Endodermal cell (in vitro differentiated cells): ENCODE measurements at places on chromosomes 1 and 21.

DNA sequence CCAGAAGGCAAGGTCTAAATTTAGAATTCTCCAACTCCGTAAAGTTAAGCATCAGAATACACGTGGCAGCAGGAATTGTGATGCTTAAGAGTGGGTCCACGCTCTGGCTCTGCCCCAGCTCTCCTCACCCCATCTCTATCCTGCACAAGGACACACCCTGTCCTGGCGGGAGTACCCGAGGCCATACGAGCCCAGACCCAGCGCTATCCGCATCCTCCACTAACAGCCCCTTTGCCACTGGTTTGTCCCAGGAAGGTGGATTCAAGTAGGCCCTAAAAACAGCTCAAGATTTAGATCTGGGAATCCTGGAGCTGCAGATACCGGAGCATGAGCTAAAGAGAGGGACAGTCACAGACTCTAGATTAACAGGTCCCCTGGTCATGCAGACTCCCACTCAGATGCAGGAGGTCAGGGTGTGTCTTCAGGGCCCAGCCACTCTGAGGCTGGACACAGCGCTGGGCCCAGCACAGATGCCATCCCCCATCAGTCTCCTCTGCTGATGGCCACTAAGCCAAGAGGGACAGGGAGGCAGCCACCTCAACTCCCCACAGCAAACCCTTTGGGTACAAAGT, 393.3 kb downstream of the NPHP4 start:
- no peak overlapping the region for H3K4me3 ChIP-seq
- peak; percentile 52 for DNase-seq
- no peak overlapping the region for H3K27ac ChIP-seq
- no peaks in the 10 kb centered on the region for H3K36me3 ChIP-seq
- no peaks in the 10 kb centered on the region for H3K4me1 ChIP-seq

DNA sequence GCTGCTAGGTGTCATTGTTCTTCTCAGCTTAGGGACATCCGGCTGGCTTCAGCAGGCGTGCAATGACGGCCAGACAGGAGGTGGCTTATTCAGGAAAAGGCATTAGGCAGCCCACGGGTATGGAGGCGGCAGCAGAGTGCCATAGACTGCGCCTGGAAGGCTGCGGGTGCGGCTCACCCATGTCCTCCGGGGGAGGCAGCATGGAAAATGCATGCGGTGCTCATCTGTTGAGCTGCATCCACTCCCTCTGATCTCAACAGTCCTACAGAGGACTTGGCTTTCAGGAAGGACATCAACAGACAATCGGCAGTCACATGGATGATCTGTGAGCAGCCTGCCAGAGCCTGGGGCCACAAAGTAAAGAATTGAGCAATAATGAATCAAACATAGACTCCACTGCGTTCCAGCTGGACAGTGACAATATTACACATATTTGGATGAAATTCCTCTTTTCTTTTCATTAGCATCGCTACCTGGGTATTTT, 42.9 kb downstream of the UMODL1 start:
- no peaks in the 10 kb centered on the region for H3K4me1 ChIP-seq
- H3K27ac ChIP-seq: no peak overlapping the region
- H3K27me3 ChIP-seq: no peaks in the 10 kb centered on the region
- H3K4me3 ChIP-seq: no peak overlapping the region

DNA sequence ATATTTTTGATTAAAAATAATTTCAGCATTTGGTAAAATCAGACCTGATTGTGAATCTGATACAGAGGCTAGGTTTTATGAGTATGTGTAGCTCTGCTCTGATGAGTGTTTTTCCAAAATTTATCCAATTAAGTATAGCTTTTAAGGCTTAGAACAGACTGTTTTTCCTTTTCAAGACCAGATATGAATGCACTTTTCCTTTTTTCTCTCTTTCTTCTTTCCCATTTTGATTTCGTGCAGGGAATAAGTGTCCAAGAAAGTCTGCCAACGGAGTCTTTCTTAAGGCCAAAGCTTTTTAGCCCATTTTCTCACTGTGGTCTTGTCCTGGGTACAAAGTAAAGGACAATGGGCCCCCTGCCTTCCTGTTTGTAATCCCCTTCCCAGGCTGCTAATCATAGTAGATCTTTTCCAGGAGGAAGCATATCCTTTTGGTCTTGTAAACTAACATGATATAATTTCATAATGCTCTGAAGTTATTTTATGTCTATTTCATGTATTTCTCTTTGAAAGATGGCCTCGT, 2.9 kb downstream of the KIF1B start:
- H3K4me1 ChIP-seq: peaks cover 5% of the 10 kb centered on the region
- peak overlapping the region; percentile 71 for H3K4me3 ChIP-seq
- DNase-seq: no peak
- no peak overlapping the region for H3K27ac ChIP-seq
- H3K27me3 ChIP-seq: no peaks in the 10 kb centered on the region

GRCh38 chr1:50109647-50110075, 941 bp downstream of the ELAVL4 start:
- peak overlapping the region; percentile 92 for H3K27ac ChIP-seq
- no peaks in the 10 kb centered on the region for H3K36me3 ChIP-seq
- H3K27me3 ChIP-seq: no peaks in the 10 kb centered on the region
